ENCODE measurements at places on chromosomes 3 and 15.

- DNase-seq, result no peak
These were observed 49.0 kb upstream of the DUT start for GRCh38 chr15:48282216-48282615.

GRCh38 chr3:125443923-125444322 is 68.8 kb upstream of the ZNF148 start:
- DNase-seq, result peak; percentile 48

DNA sequence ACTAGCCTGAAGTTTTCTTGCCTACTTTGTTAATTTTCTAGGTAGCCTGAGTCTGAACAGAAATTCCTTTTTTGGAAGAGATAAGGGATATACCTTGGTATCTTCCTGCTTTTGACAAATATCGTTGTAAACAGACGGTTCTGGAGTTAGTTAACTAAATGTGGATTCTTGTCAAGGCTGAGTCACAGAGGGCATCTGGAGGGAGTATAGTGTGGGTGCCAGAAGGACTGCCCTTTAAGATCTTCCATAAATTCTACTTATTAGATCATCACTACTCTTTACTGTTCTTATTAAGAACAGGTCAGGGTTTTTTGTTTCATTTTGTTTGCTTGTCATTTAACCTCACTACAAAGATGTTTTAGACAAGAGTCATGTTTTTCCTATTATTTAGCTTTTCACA is 125.3 kb upstream of the SKOR1 start:
- no peak for DNase-seq

DNA sequence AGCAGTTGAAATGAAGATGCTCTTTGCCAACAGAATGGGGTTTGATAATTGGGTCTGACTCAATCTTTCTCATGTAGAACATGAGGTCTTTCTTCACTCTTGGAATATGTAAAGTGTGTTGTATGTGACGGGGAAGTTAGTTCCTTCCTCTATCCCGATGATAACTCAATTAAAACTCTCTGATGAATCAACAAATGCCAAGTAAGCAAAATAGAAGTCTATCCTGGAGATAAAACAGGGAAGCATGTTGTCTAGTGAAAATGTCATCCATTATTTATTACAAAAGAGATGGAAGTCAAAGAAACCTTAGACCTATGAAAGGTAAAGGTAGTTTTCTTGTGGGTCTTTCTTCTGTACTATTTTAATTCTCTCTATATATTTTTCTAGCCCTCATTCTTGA is 274.2 kb upstream of the ARRDC4 start:
- DNase-seq, result no peak

DNA sequence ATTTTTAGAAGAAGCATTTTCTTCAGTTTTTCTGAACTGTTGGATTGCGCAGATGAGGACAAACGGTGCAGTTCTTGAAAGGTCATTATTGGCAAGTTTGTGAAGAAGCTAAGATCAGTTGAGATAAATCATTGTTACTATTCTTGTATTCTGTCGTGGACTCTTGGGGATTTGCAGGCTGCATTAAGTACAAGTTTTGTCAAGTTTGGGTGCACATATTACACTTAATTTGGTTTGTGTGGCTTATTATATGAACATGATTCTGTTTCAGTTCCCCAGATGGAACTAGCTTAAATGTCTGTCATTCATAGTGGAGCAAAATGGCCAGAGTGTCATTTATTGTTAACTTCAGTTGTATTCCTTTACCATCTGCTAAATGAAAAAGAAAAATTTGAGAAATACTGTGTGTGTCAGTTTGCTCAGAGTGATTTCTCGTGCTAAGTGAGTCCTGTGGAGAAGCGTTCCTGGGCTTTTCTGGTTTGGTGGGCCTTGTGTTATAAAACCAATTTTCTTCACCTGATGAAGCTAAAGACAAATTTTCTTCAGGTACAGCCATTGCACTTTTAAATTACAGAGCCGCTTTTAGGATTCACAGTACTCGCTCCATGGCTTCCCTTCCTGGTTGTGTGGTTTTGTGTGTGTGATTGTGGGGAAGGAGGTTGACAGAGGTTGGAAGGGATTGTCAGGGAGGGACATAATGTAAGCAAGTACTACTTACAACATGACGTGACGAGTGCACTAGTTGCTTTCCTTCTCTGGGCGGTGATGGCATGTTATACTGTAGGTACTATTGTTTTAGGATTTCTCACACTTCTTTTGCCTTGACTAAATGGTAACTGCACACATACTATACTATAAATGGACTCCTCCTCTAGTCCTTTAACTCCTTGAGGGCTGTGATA is 1.7 kb downstream of the AKAP13 start:
- no peak for DNase-seq

- DNase-seq, result no peak
These were observed 200.1 kb upstream of the PROK2 start for GRCh38 chr3:71984843-71985613.

DNA sequence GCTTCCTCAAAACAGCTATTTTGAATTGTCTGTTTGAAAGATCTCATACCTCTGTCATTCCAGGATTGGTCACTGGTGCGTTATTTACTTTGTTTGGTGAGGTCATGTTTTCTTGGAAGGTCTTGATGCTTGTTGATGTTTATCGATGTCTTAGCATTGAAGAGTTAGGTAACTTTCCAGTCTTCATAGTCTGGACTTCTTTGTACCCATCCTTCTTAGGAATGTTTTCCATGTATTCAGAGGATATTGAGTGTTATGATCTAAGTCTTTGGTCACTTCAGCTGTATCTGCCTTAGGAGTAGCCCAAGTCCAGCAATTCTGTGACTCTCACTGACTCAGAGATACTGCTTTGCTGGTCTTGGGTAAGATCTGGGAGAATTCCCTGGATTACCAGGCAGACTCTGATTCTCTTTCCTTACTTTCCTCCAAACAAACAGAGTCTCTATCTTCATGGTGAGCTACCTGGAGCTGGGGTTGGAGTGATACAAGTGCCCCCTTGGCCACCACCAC is 398.6 kb downstream of the ZIC4 start:
- no peak for DNase-seq

DNA sequence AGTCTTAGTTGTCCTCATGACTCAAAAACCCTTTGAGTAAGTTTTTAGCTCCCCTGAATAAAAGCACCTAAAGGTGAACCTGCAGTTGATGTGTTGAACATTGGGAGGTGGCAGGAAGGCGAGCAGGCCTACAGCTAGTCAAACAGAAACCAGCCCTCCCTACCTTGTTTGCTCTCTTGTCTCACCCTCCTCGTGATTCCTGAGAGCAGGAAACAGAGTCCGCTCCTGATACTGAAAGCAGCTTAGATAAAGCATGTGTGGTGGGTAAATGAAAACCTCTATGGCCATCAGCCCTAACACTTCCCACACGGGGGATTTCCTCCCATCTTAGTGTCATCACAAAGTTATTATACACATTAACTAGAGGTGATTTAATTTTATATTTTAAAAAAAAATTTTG is 21.8 kb upstream of the CLDN18 start:
- no peak for DNase-seq

DNA sequence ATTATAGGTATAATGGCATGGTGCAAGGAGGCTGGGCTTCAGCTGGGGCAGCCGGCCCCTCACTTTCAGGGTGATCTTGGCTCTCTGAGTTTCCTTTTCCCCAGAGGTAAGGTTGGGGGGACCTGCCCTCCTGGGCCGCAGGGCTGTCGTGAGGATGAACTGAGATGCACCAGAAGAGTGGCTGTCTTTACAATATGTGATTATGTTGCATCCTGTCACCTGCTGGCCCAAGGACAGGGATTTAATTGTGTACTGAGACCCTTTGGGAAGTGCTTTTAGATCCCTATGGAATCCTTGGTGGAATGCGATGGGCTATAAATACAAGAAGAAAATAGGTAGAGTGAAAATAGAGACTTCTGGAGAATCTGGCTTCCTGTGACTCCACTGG is 22.1 kb downstream of the ANAPC13 start:
- no peak for DNase-seq

DNA sequence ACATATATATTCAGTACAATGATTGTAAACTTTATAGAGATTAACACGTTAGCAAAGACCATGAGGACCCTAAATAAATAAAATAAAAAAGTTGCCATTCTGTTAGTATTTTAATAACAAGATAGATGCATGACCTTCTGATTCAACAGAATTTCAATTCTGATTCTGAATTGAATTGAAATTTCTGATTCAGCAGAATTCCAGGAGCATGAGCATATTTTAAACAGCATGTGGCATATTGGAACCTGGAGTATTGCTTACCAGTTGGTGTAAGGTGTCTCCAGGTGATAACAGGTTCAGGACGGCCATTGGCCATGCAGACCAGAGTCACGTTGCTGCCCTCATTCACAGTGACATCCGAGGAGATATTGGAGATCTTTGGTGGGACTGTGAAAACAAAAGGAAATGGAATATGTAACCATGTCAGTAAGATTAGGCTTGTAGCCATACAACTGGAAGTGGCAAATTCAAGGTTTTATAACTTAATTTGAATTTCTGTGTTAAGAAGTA is 396.0 kb downstream of the GAP43 start:
- no peak for DNase-seq

DNA sequence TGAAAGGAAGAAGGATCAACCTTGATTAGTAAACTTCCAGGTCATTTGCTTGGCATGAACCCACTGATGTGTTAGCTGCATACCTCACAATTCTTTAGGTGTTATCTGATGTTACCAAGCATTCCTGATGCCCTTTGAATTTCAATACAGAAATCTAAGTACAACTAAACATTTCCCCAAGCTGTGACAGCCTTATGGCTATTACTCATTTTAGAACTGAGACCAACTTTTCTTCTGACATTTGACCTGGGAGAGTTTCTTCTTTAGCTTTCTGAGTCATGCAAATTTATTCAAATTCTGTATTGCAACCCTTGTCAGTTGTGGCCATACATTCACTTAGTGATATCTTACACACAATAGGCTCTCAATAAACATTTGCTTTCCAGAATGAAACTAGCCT is 124.3 kb downstream of the TIGIT start:
- DNase-seq, result no peak

GRCh38 chr3:177190756-177191681 is 6.3 kb downstream of the TBL1XR1 start:
- no peak for DNase-seq

- no peak for DNase-seq
These were observed 213.6 kb downstream of the FEZF2 start for GRCh38 chr3:62159709-62160092.

GRCh38 chr3:27632431-27633223 is 89.5 kb downstream of the EOMES start:
- DNase-seq, result no peak

DNA sequence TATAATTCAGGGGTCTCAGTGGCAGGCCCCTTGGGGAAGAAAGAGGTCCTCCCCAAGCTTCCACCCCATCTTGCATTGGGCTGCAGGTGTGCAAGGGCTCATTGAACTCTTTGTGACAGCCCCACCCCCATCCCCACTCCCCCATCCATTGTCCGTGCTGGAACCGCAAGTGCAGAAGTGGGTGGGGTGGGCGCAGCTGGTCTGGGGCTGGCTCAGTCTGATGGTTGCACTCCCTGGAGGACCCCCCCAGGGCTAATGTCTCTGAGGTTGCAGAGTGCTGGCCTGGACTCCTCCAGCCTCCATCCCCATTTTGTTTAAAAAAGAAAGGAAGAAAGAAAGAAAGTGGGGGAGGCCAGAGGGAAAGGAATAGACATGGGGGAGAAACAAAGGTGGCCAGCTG is 42.3 kb upstream of the ARL8B start:
- DNase-seq, result no peak

- no peak for DNase-seq
These were observed 329.0 kb upstream of the SEMA6D start for GRCh38 chr15:47388299-47388698.

GRCh38 chr3:48708481-48708889 is 8.5 kb downstream of the IP6K2 start:
- DNase-seq, result no peak

GRCh38 chr3:168002786-168003368 is 92.8 kb downstream of the GOLIM4 start:
- DNase-seq, result peak; percentile 54

GRCh38 chr3:23490459-23490858 is 287.3 kb downstream of the UBE2E2 start:
- no peak for DNase-seq

DNA sequence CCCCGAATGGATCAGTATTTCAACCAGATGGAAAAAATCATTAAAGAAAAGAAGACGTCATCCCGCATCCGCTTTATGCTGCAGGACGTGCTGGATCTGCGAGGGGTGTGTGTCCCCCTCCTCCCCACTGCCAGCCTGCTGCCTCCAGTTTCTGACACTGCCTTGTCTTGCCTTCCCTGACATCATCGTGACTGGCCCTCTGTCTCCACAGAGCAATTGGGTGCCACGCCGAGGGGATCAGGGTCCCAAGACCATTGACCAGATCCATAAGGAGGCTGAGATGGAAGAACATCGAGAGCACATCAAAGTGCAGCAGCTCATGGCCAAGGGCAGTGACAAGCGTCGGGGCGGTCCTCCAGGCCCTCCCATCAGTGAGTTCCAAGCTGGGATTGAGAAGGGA is 10.9 kb downstream of the EIF4G1 start:
- DNase-seq, result no peak

DNA sequence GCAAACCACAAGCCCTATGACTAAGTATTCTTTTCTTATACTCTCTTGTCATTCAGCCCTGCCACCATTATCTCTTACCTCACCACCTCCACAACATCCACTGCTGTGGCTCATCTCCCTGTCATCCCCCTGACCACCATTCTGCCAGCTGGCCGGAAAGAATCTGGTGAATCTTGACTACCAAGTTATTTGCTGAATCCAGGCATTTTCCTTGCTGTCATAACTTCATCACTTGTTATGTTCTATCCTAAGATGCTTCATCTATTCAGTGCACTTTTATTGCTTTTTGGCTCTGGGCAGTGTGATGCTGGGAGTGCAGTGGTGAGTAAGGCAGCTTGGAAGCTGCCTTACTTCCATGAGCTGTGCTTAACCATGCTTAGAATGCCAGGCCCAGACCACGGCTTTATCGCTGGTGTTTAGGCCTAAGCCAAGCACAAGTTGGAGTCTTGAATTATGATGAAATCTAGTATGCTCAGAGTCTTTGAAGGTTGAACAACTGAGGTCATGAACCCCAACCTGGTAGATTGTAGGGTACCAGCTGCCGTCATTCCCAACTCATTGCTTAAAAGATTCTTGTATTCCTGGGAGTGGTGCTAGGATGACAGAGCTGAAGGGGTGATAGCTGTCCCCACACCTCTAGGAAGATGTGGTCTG is 27.0 kb upstream of the APH1B start:
- peak; percentile 80 for DNase-seq

GRCh38 chr15:36371509-36371908 is 207.9 kb upstream of the CDIN1 start:
- DNase-seq, result peak; percentile 45

GRCh38 chr3:185308126-185308754 is 54.4 kb upstream of the EHHADH start:
- peak; percentile 48 for DNase-seq
